NCI-H1436 (cell line): ENCODE measurements at places on chromosomes 4 and X.

DNA sequence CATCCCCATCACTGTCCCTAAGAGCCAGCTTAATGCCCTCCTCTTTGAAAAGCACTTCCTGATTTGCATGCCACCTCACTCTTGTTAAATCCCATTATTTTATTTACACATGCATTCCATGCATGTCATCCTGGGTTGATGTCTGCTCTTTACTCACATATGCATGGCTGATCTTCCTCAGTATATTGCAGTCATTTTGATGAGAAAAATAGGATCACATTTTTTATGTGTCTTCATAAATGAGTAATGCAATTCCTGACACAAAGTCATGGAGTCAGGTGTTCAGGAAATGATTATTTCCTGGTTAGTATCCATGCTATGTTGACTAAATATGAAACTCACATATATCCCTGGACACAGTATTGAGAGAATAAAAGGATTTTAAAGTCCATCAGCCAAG, 204.7 kb downstream of the SLIT2 start:
- no peak for DNase-seq

GRCh38 chrX:53223068-53223693, 1.8 kb downstream of the KDM5C start:
- no peak for DNase-seq

DNA sequence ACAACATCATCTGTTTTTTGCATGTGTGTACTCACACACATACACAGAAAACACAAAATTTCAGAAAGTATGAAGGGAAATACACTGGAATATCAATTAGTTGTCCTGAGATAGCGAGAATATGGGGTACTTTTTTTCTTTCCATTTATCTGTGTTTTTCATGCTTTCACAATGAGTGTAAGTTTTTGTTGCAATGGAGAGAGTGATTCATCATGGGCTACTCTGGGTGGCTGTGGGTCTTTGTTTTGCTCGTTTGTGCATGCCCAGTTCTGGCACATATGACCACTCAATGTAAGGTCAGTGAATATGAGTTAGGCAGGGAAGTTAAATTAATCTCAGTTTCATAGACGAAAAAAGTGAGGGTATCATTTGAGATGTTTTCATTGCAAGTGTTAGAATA, 26.9 kb downstream of the XK start:
- DNase-seq = no peak

GRCh38 chr4:92334716-92335350, 31.1 kb downstream of the GRID2 start:
- no peak for DNase-seq

GRCh38 chrX:41796577-41796976, 72.6 kb downstream of the GPR82 start:
- DNase-seq = no peak

GRCh38 chr4:87745064-87745807, 54.1 kb upstream of the IBSP start:
- no peak for DNase-seq

DNA sequence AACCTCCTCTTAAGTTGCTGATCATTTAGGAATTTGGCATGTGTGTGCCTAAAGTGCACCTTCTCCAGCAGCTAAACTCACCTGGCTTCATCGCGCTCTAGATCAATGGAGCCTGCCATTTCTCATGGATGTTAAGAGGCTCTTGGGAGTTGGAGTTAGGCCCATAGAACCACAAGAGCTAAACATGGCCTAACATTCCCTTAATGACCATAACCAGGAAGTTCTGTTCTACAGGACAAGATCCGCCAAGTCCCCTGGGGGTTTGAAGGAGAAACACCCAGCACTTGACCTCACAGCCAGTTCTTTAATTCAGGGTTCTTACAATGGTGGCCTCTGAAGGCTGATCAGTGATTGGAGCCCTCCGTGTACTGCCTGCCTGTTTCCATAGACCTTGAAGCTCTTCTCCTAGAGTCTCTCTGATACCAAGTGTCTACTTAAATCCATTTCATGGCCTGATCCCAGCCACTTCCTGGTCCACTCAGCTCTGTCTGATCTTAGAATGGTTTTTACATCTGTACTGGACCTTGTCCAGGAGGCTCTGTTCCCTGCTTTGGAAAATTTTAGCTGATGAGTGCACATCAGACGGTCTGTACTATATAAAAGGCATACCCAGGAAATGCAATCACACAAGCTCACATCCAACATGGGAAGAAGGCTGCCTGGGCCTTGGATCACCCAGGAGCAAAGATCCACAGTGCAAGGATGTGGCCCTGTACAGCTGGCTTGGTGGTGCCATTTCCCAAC, 45.1 kb downstream of the RPS3A start:
- no peak for DNase-seq

GRCh38 chr4:26039639-26040359, 125.8 kb downstream of the SMIM20 start:
- DNase-seq = no peak

- DNase-seq = no peak
These were observed 8.1 kb downstream of the LAMTOR3 start for GRCh38 chr4:99886146-99886545.

DNA sequence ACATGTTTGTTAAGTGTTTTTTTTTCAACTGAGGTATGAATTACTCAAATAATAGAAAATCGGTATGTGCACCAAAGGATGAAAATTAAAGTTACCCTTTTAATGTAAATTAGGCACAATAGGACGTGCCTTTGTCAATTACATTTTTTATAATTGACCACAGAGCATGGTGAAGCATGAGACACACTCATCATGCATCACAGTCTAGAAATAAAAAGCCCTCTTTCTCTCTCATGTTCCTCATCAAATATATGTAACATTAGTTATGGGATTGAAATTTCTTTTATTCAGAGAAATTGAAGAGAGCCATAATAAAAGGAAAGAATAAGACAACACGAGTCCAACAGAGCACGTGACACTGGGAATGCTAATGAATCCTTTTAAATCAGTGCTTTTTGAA, 3.5 kb downstream of the GNRHR start:
- DNase-seq = no peak

DNA sequence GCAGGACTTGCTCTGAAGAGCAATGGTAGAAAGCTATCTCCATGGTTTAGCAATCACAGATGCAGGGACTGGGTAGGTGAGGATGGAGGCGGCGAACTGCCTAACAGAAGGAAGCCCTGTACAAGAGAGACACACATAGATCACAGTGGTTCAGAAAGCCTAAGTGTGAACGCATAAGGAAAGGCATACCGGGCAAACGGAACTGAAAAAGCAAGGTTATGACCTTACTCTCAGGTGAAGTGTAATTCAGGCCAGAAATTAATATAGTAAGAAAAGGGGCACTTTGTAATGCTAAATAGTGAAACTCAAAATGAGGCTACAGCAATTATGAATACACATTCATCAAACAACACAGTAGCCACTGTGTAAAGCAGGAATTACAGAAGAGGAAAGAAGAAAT, 126.6 kb downstream of the PALLD start:
- no peak for DNase-seq

DNA sequence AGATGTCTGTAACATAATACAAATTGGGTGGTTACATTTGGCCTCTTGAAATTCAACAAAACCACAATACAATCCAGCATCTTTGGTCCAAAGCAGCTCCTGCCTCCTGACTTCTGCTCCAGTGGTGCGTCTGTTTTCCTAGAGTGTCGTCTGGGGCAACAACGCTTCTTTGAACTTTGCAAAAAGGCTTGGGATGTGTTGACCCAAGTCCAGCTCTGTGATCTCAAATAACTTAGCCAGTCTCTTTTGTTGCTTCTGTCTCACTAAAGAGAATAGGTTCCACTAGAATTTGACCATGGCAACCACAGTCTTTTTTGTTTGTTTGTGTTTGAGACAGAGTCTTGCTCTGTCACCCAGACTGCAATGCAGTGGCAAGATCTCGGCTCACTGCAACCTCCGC, 324.0 kb downstream of the DHRSX start:
- DNase-seq = no peak

DNA sequence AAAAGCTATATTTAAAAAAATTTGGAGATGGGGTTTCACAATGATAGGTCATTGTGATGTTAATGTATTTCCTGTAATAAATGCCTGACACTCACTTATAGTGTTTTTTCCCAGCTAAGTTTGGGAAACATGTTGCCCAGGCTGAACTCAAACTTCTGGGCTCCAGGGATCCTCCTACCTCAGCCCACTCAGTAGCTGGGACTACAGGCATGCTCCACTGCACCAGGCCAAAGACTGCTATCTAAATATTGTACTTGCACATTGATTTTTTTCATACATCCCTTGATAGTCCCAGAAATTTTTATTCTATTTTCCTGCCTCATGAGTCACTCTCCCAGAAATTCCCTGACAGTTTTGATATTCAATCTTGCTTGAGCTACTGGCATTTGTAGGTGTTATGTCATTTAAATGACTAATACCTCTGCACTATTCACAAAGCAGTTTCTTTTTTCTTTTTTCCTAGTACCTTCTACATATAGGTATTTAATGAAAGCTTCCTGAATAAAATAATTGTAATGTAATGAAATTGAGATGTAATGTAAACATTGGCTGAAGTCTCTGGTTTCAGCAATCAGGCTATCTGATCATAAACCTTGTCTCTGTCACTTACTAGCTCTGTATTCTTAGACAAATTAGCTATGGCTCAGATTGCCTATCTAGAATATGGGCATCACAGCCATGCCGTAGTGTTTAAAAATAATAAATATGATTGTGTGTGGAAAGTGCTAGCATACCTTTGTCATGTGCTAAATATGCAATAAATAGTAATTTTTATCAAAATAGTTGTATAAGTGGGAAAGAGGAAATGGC, 1973.0 kb upstream of the AGA start:
- no peak for DNase-seq
